Occipital lobe (tissue), 3 donors: ENCODE measurements at places on chromosomes 5 and 9.

- no peak for DNase-seq
Measured at GRCh38 chr5:11617080-11617479, 287.2 kb downstream of the CTNND2 start.

- DNase-seq: no peak
Measured at GRCh38 chr9:526904-527591, 312.4 kb downstream of the DOCK8 start.

DNA sequence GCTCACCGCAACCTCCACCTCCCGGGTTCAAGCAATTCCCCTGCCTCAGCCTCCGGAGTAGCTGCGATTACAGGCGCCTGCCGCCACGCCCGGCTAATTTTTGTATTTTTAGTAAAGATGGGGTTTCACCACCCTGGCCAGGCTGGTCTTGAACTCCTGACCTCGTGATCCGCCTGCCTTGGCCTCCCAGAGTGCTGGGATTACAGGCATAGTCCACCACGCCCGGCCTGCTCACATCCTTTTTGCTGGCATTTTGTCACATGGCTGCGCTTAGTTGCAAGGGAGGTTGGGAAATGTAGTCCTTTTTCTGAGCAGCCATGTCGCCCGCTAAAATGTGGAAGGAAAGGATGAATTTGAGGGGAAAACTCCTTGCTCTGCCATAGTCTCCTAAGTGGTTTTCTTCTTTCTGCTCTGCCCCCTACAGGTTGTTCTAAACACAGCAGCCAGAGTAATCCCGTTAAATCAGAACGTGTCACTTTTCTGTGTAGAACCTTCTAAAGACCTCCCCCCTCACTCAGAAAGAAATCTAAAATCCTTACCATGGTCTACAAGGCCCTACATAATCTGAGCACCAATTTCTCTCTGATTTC, 57.8 kb upstream of the HSPA9 start:
- peak; percentile 62 for DNase-seq

DNA sequence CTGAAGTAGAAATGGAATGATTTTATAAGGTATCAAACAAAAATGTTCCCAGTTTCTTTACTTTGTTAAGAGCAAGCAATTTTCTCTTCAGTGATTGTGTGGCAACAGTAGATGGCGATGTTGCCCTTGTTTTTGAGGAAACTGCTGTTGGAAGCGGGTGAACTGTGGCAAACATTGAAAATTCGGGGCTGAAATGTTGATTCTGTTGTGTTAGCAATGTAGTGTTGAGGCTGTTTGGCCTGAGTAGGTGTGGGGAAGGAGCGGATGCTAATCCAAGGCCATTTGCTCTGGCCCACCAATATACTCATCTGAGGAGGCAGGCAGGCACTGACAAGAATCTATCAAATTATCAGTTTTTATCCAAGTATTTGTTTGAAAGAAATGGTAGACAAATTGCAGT, 129.8 kb downstream of the SLC12A2 start:
- DNase-seq: peak; percentile 22

DNA sequence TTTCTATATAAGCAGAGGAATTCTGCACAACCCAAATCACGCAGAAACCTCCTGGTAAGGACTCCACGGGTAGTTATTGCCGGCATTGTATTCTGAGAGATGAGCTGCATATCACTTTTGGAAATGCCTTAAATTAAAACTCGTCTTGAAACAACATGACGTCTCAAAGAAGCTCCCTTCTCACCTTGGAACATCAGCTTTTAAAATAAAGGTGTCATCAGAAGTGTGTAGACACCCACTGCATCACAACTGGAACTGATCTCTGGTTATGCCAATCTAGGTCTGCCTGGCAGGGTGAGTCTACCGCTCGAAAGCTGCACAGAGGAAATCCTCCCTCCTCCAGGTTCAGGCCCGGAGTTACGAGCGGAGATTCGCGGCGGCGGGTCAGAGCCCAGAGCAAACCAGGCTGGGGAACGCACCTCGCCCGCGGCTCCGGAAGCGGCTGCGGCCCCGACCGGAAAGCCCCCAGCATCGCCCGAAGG, 974 bp upstream of the SLC12A2 start:
- no peak for DNase-seq

DNA sequence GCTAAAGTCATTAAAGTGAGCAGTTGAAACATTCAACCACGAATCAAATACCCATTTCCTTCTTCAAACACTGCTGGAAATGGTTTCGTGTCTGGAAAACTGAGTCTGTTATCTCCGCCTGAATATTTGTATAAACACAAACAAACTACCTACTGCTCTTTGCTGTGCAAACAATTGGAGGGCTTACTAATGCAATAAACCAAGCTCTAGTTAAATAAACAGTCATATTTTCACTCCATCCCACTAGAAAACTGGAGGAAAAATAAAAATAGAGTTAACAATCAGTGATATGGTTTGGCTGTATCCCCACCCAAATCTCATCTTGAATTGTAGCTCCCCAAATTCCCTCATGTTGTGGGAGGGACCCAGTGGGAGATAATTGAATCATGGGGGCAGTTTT, 397.6 kb downstream of the RASEF start:
- DNase-seq: no peak

GRCh38 chr9:99169086-99169485, 52.7 kb downstream of the ALG2 start:
- no peak for DNase-seq

DNA sequence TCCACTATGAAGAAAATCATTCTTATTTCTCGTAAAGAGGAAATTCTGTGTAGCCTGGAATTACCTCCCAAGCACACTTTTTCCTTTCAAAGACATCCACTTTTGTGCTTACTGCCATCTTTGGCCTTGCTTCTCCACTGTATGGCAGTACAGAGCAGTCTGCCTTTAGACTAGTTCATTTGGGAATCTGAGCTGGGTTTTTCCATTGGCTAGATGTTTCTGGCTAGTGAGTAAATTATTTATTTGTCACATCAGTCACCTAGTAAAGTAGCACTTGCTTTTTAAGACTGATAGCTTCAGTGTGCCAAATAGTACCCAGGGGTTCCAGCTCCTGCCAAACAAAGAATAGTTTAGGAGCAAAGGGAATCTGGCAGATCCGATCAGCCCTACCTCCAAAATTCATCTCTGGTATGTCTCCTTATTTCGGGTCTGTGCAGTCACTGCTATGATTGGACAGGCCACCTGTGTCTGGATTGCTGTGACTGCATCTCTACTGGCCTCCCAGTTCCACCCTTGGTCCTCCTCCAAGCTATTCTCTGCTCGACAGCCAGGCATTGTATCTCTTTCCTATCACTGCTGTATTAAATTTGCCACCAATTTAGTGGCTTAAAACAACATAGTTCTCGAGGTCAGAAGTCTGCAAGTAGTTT, 97.6 kb downstream of the NUDT12 start:
- DNase-seq: no peak

GRCh38 chr5:63923914-63924313, 38.3 kb downstream of the HTR1A start:
- no peak for DNase-seq

GRCh38 chr5:10157085-10157669, 92.5 kb downstream of the ATPSCKMT start:
- no peak for DNase-seq

DNA sequence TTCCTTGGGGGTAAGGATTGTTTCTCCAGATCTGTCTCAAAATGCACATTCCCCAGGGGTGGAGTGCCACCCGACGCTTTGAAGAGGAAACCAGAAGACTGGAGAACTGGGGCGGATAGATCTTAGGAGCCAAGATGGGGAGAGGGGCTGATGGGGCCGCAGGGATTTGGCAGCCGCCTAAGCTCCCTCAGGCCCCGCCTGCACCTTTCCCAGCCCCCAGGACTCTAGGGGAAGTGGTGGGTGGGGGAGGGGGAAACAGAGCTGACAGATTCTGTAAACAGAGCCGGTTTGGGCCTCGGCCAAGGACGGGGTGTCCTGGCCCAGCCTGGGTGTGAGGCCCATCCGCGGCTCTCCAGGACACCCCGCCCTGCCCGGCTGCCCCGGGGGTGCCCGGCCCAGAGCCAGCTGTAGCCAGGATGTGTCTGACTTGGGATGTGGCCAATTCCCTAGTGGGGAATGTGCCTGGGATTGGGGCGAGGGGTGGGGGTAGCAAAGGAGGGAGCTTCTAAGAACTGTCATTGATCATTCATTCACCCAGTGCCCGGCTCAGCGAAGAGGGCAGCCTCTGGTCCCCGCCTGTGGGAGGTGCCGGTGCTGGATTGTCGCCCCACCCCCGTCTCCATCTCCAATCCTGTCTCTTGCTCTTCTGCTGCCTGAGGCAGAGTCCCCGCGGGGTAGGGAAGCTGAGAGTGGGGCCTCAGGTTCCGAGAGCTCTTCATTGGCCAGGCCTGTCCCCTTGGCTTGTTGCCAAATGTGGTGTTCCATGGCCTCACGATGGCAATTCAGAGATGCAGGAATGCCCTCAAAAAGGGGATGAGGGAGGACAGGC, 54.8 kb upstream of the CDKN2AIPNL start:
- peak; percentile 92 for DNase-seq

GRCh38 chr9:129109952-129110739, 447 bp downstream of the CRAT start:
- no peak for DNase-seq

DNA sequence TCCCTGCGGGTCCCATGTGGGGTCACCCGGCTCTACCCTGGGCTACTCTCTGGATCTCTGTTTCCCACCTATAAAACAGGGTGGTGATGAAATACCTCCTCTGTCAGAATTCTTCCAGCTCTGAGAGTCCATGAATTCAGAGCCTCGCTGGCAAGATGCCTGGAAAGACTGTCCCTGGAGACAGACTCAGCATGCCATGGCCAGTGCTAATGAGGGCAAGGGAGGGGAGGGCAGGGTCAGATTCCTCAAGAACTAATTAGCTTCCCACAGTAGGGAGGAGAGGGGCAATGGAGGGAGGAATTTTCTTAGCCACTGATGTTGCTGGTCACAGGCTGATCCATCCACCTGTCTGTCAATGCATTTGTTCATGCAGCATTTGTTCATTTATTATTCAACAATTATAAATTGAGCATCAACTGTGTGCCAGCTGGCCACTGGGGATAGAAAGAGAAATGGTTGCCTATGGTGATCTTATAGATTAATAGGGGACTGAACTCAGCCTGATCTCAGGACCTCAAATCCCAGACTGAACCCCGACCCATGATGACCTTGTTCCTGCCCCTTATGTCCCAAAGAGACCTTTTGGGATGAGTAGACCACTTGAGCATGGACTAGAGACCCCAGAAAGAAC, 4.7 kb downstream of the SYNPO start:
- DNase-seq: no peak

GRCh38 chr5:95723632-95724369, 7.3 kb upstream of the RHOBTB3 start:
- no peak for DNase-seq

DNA sequence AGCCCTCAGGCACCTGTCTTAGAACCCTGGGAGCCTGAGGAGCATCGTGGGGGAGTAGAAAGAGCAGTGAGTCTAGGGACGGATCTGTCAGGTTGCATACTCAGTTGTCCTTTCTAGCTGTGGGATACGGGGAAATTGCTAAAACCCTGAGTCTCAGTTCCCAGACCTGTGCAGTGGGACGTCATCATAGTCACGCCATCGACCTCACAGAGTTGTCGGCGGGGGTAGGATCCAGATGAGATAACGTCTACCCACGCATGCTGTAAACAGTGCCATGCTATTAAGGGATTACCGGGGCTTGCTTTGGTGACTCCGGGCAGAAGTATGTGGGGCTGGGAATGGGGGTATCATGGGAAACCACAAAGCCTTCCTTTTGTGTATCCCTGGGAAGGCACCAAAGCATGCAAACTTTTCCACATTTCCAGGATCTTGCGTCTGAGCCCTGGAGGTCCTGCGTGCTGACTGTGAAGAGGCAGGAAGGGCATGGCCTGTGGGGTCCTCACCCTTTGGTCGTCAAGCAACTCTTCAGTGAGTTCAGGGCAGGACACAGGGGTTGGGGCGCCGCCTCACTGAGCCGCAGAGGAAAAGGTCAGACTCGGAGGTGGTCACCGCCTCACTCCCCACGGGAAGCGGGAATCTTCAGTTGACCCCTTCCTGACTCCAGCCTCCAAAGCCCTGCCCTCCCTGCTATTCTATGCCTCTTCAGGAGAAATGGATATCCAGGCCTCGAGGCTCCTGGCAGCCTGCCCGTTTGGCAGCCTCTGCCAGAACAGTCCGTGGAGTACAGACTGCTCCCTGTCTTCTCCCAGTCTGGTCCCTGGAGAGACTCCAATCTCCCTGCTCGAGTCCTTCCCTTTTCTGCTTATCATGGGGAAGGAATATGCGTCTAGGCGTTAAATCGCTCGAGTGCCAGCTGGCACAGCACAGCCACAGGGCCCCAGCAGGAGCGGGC, 186.8 kb upstream of the KLF9 start:
- DNase-seq: peak; percentile 82

GRCh38 chr5:142215915-142216681, 107.5 kb downstream of the NDFIP1 start:
- DNase-seq: no peak

DNA sequence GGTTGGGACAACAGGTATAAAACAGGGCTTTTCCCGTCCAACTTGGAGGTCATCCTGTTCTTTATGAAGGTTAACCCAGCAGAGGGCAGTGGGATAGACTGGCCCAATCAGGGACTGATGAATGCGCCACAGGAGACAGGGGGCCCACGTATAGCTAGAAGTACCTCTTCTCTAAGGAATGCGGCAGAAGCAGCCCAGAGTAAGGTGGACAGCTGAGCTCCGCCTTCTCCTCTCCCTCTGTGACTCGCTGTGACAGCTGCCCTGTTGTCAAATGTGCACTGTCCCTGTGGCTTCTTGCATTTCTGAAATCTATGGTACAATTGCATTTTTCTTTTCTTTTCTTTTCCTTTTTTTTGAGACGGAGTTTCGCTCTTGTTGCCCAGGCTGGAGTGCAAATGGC, 306.6 kb downstream of the FBXL7 start:
- DNase-seq: no peak

DNA sequence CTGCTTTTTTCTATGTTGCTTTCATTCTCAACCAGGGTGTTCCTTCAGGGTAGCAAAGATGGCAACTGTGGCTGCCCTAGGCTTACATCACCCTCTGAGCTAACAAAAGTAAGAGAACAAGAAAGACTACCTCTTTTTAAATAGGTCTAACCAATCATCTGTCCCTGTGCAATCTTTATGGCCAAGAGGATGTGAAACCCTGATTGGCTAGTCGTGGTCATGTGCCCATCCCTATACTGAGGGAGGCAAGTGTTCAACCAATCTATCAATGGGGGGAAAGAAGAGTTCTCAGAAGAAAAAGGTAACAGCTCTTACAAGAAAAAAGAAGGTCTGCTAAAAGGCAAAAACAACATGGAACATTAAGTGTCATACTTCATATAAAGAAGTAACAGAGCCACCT, 11.7 kb upstream of the SNCAIP start:
- no peak for DNase-seq
